ENCODE measurements at places on chromosomes 7 and 10. TPM values are rescaled to one million over a fixed set of nuclear protein-coding genes. Genes with fewer than 3 reads are reported as not detected.

DNA sequence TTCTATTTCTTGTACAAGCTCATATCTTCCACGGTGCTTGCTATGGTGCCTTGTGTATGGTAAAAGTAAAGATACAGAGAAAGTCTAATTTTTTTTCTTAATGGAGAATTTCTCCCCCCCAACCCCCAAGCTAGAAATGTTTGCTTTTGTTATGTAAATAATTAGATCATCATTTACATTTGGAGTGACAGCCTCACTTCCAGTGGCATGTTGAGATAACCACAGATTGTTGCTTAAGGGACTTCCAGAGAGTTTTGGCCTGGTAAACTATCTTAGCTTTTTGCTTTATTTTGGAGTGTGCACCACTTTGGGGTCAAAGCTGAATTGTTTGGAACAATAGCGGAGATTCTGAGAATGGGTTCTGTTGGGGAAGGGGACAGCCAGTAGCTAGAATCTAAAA is 129.7 kb downstream of the ZNF365 start:
- DNase-seq = no peak

- DNase-seq = no peak
Observed at GRCh38 chr10:110413903-110414547, 83.7 kb upstream of the DUSP5 start.

GRCh38 chr7:73683056-73683787 is at the start of the genes BUD23 and DNAJC30:
BUD23 (plus strand) TSS chr7:73683597; CDS start chr7:73683626, 29 bp downstream.
DNAJC30 (minus strand) TSS chr7:73683453; CDS start chr7:73683423, 30 bp downstream.
- peak; percentile 98 for DNase-seq

DNA sequence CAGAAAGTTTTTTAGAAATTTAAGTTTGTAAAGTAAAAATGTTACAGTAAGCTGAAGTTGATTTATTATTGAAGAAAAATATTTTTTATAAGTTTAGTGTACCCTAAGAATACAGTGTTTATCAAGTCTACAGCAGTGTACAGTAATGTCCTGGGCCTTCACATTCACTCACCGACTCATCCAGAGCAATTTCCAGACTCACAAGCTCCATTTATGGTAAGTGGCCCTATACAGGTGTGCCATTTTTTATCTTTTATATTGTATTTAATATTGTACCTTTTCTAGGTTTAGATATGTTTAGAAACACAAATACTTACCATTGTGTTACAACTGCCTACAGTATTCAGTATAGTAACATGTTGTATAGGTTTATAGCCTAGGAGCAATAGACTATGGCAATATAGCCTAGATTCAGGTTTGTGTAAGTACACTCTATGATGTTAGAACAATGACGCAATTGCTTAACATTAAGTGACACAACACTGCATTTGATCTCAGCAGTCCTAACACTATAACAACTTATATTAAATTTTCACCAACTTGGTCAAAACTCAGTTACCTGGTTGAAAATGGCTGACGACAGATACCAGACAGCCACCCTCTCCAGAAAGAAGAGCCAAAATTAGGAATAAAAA is 45.7 kb downstream of the HIBADH start:
- no peak for DNase-seq

GRCh38 chr10:16843252-16843870 is 26.1 kb upstream of the RSU1 start:
- no peak for DNase-seq

- DNase-seq = no peak
Observed at GRCh38 chr10:78298835-78299234, 265.2 kb downstream of the RPS24 start.

- DNase-seq = no peak
Observed at GRCh38 chr7:149171892-149172533, 23.3 kb upstream of the ZNF282 start.

DNA sequence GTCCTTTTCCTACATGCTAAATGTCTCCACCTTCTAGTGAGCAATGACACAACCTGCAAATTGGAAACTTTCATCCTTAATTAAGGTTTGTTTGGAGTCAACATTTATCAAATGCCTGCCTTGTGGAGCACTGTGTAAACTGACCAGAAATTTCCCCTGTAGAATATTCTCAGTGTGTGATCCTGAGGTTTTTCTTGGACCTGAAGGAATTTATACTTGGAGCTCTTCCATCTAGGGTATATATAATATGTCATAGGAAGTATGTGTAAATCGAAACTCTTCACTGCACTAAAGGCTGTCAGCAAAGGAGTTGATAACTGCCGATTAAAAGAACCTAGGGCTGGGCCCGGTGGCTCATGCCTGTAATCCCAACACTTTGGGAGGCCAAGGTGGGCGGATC is 152.4 kb downstream of the NSUN6 start:
- no peak for DNase-seq

DNA sequence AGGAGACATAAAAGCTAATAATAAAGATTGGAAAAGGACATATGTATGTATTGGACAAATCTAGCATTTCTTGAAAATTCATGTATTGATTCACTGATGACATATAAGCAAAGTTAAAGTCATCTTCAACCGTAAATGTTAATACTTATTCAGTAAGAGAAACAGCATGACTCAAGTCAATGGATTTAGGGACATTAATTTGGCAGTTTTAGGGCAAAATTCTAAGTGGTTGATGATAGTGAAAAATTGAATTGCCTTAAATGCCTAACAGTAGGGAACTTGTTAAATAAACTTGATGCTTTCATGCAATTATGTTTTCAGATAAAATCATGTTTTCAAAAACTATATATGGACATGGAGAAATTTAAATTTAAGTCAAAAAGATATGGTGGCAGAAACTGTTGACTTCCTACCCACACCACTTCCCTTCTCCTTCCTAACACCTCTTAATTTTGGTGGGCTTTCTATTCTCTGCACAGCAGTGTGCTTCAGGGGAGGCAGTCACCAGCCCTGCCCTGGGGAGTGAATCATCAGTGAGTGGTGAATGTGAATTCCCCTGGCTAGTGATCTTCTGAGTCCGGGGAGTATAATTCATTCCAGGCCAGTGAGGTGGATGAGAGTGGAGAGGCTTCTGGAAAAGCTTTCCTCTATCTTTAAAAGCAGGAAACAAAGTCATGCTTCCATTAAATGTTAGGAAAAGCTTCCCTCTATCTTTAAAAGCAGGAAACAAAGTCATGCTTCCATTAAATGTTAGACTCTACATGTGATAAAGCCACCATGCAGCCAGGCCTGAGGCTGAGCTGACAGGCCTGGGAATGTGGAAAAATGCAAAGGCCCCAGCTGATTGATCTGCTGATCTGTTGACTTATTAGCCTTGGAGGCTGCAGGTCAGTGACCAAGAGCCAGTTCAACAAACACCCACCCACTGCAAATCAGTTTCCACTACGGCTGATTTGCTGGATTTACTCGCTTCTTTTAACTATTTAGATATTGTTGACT is 25.2 kb upstream of the ITGB1 start:
- DNase-seq = peak; percentile 52

GRCh38 chr10:69439813-69440506 is 11.3 kb upstream of the TSPAN15 start:
- no peak for DNase-seq

GRCh38 chr10:74784462-74784861 is 41.9 kb upstream of the KAT6B start:
- no peak for DNase-seq

GRCh38 chr7:152672626-152673025 is 3.3 kb downstream of the XRCC2 start:
- DNase-seq = no peak

DNA sequence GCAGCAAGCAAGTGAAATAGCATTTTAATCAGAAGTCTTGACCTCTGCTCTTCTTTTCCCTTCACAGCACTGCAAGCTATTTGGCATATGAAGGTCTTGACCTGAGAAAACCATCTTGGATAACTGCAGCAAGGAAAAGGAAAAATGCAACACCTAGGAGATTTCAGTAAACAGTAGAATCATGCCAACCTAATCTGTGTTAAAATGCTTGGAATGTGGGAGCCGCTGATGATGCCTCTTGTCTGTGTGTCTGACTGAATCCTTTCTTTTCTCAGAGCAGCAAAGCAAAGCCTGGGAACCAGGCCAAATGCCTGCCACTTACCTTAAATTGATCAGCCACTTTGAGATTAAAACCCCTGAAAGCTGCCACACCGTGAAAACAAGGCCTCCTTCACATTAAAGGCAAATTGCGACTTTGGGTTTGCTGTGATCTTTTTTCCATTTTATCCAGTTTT is 80.4 kb upstream of the CDK6 start:
- no peak for DNase-seq

DNA sequence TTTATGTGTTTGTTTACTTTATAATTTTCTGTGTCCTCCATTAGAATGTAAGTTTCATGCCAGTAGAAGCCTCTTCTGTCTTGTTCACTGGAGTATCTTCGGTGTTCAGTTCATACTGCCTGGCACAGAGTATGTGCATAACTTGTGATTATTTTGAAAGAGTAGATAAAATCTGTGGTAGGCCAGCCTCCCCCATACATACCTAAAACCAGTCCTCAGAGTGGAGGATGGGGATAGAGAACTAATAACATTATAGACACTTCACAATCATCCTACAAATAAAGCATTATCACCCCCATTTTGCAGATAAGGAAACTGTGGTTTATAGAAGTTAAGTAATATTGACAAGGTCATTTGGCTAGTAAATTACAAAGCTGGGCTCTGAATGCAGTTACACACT is 28.0 kb downstream of the VIM start:
- no peak for DNase-seq

- no peak for DNase-seq
Observed at GRCh38 chr7:156029460-156030007, 217.3 kb upstream of the SHH start.

DNA sequence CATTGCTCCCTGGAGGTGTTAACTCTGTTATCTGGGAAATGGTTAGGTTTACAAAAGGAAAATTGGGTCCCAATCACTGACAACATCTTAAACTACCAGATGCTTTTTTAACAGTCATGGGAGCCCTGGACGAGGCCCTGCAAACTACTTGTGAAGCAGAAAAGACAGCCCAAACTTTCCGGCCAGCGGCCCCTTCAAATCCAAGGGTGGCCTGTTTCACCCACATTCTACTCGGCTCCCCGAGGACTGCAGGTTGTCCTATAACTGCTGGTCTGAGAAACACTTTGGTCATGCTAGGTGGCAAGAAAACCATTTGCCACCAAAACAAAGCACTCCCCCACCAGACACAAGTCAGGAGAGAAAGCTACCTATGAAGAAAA is 2.6 kb downstream of the TUBGCP2 start:
- no peak for DNase-seq

DNA sequence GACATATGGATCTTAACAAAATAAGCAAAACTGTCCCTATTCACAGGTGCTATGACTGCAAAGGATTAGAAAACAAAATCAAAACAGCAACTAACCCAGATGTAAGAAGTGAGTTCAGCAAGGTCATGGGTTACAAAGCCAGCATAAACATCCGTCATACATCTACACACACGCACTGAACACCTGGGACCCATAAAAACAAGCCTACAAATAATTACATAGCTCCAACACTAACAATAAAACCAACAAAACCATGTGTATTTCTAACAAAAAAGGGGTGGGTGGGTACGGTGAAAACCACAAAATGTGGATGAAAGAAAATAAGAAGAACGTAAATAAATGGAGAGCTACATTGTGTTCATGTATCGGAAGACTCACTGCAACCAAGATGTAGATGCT is 256.8 kb downstream of the ELFN1 start:
- no peak for DNase-seq

DNA sequence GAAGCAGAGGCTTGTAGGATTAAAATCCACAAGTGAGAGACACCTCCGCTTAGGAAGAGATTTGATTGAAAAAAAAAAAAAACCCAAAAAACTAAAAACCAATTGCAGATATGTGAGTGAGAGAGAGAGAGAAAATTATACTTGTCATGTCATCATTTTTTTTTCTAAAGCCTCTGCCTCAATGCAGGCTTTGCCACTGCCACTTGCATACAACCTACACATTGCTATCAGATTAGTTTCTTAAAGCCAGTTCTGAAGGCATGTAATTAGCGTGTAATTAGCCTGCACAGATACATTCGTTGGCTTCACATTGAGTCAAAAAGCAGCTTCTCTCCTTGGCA is 86.1 kb upstream of the MTPN start:
- DNase-seq = no peak

- no peak for DNase-seq
Observed at GRCh38 chr7:21981524-21981923, 35.8 kb upstream of the CDCA7L start.

DNA sequence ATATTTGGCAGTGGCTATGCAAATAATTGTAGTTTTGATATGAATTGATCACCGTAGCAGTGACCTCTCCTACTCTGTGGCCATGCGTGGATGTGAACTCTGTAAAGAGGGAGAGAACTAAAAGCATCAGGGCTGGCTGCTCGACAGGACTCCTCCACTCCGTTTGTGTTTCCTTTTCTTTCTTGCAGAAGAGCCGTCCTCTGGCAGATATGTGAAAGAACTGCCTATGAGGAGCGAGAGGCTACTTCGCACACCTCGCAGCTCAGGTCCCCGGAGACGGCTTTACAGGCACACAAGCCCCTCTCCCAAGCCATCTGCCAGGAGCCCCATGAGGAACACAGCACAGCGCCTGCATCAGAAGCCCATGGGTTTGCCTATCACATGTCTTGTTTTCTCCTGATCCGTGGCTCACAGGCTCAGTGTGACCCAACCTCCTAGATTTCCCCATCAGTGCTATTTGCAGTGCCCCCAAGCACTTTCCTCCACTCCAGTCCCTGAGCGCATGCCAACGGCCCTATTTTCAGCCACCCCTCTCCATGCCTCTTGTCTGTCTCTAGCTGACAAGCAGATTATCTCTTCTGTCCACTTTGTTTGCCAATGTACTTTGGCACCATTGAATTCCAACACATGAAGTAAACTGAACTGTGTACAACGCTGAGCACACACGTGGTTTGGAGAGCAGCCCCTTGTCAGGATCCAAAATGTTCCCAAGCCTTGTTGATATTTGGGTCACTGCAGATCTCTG is 164.3 kb upstream of the AKR1E2 start:
- peak; percentile 59 for DNase-seq

- peak; percentile 49 for DNase-seq
Observed at GRCh38 chr7:87474533-87475358, 734 bp downstream of the ABCB4 start.

DNA sequence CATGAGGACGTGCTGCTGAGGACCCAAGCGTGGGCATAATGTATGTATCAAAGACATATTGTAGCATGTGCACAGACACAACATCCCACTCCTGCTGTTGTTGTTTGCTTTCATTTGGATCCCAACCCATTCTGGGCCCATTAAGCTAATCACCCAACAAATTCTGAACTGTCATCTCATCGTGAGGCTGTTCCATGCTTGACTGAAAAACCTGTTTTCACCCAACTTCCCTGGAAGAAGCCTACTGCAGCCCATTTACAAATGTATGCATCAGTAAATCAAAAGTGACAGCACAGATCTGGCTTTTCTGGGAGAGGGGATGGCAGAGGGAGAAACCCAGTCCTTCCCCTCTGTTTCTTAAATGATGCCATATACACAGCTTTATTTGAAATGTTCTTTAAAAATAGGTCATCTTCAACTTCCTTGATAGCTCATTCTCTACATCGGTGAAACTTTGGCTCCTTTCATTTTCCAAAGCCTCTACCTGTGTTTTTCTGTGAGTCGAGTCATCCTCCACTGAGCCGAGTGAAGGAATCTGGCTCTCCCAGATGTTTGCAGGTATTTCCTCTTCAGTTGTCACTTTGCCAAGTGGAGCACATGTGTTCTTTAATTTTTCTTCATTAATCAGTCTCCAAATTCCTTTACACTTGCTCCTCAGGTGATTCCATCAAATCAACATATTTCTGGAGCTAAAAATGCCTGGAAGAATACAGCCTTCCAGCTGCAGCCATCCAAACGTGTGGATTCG is 151.8 kb downstream of the CHN2 start:
- no peak for DNase-seq

DCLRE1A gene
- total RNA-seq = 3.5 TPM

LAMTOR4 gene
- total RNA-seq = 80.2 TPM

ADAM12 gene
- total RNA-seq = 5.5 TPM

DMBT1 gene
- 0.10 TPM for total RNA-seq

SEPTIN7 gene
- 270 TPM for total RNA-seq

ERVW-1 gene
- not detected for total RNA-seq

CD36 gene
- 114 TPM for total RNA-seq

FKBP14 gene
- 25.9 TPM for total RNA-seq

MCU gene
- 31.5 TPM for total RNA-seq
